Stimulated activated CD4-positive, alpha-beta T cell treated with anti-CD3 and anti-CD28 coated beads, Interleukin-1b, Interleukin-23, amount 100 ng/mL, for 1 hour (primary cell): ENCODE measurements at places on chromosomes 3 and 15.

DNA sequence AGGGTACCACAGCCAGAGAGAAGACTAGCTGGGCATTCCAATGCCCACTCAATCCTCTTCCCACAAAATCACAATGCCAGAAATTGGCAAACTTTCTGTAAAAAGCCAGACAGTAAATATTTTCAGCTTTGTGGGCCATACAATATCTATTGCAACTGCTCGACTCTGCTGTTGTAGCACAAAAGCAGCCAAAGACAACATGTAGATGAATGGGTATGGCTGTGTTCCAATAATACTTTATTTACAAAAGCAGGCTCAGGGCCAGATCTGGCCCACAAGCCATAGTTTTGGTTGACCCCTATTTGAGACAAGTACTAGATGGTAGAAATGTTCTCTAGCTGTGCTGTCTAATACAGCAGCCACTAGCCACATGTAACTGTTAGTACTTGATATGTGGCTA lies 330.9 kb downstream of the ERC2 start:
- DNase-seq: no peak

DNA sequence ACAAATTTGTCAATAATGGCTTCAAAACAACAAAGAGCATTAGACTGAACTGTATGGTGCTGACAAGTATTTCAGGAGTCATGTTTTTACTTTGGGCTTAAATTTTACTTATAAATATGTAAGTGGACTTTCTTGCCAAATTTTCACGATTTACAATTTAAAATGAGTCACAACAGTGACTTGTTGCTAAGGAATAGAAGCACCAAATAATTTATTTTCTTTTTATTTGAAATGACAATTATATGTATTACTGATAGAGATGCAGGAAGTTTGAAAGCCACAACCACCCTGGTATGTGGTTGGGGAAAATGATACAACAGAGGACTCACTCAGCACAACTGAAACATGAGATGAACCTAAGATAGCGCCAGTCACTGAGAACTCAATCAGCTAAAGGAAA lies 90.3 kb downstream of the FMN1 start:
- DNase-seq: no peak

GRCh38 chr3:32003380-32003779 lies 21.8 kb downstream of the ZNF860 start:
- DNase-seq: no peak

DNA sequence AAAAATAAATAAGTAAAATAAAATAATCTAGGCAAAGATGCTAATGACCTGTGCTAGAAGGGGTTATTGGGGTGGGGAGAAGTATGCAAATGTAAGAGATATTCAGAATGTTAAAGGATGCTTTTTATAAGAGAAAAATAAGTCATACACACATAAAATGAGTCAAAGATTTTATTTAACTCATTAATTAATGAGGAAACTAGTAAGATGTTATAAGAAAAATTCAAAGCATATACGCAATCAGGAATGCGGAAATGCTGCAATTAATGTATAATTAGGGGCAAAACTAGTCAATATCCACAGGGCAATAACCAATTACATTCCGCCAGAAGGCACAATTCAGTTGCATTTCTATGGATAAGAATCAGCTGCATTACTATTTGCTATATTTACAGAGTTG lies 30.1 kb downstream of the MAP3K13 start:
- DNase-seq: no peak

DNA sequence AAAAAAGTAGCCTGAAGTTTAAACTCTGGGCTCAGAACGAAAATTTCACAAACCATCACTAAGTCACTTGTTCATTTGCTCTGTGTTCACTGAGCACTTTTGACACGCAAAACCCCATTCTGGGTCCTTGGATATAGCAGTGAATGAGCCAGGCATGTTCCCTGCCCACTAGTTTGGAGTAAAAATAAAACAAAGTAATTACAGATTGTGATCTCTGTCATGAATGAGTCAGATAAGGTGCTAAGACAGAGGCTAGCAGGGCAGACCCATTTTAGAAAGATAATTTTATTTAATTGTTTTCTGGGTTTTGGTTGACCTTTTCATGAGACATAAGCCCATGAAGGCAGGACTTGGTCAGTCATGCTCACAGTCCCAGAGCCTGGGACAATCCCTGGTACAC lies 84.1 kb upstream of the ARHGEF3 start:
- DNase-seq: no peak

GRCh38 chr3:49165771-49166751 lies at the start of gene CCDC71:
Gene CCDC71 (minus strand): TSS chr3:49166331. CDS start chr3:49164208, 2,123 bp downstream.
- peak; percentile 23 for DNase-seq

DNA sequence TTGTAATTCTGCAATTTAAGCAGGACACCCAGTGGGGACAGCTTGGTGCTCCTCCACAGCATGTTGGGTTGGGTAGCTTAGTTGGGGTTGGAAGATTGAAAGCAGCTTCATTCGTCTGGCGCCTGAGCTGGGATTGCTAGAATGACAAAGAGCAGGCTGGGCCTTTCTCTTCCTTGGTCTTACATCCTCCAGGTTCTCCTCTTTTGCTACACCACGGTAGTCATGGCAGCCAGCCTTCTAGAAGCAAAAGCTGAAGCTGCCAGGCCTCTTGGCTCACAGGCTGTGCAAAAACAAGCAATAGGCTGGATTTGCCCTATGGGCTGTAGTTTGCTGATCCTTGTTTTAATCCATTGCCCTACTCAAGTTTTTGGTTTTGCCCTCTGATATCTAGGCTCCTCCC lies 3.2 kb upstream of the ANXA2 start:
- no peak for DNase-seq
